ENCODE measurements at places on chromosomes 4 and X.

GRCh38 chr4:20046931-20047677, 204.6 kb upstream of the SLIT2 start:
- no peak for DNase-seq

DNA sequence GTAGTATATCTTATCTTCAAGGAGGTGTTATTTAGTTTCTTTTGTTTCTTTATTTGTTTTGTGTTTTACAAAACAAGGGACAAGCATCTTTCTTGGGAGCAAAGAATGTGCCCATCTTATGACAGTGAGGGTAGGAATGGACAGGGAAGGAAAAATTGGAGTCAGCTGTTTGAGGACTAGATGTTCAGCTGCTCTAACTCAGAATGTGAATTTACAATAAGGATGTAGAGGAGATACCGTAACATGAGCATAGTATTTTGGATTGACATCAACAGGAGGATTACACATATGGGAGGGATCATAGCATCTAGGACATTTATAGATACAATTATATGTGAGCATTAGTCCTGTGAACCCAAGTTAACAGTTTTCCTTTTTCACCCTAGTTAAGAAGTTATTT, 89.0 kb upstream of the GK2 start:
- DNase-seq = no peak

DNA sequence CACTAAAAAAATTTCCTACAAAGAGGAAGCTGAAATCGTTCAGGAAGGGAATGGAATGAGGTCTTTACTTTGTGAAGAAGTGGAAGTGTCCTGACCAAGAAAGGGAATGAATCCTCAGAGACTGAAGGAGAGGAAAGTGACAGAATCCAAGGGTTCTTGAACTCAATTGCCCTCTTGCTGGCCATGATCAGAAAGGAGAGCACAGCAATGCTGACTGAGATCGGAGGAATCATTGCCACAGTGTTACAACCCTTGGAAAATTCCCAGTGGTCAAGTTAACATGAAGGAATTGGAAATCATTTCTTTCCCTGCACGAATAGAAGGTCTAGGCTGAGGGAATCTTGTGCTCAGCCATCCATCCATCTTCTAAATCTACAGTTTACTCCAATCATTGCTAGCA, 190.0 kb upstream of the NEIL3 start:
- DNase-seq = no peak

DNA sequence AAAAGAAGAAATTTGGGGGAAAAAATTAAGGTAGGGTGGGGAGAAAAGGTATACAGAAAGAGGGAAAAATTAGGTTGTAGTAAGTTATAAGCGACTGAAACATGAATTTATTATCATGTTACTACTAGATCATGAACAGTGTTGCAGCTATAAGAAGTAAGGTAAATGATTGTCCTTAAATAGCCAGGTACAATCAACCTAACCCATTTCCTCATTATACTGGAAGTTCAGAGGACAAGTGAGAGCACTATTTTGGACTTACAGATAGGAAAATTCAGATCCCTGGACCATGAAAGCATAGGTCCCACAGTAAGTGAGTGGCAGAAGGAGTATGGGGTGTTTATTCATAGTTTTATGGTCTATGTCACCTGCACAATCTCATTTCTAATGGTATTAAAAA, 23.5 kb downstream of the PIR start:
- no peak for DNase-seq

DNA sequence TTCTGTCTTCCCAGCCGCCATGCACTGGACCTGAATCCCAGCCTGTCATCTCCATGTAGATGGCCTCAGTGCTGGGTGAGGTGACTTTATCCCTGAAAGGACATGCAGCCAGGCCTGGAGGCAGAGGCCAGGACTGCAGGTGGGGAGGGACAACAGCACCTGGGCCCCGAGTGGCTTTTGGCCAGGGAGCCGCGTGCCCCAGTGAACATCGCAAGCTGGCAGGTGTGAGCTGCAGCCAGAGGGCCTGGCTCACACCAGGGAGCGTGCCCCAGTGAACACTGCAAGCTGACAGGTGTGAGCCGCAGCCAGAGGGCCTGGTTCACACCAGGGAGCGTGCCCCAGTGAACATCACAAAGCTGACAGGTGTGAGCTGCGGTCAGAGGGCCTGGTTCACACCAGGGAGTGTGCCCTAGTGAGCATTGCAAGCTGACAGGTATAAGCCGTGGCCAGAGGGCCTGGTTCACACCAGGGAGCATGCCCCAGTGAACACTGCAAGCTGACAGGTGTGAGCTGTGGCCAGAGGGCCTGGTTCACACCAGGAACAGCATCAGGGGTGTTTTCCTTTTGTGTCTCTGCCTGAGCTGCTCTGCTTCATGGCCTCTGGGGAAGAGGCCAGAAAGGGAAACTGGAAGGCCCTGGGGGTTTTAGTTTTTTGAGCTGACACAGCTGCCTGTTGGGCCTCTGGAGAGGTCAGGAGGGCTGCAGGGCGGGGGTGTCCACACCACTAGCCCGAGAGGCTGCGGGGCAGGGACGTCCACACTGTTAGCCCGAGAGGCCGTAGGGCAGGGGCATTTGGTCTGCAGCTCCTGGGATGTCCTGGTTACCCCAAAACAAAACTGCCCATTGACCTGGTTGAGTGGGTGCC, 22.7 kb upstream of the PSAPL1 start:
- no peak for DNase-seq

GRCh38 chrX:155612312-155613224, at the start of gene TMLHE:
TSS of gene TMLHE (minus strand) at chrX:155612952. CDS start at chrX:155545276, 67,676 bp downstream.
- peak; percentile 85 for DNase-seq

GRCh38 chr4:138843616-138844015, 172.0 kb upstream of the NOCT start:
- no peak for DNase-seq

GRCh38 chr4:69781458-69782418, 21.3 kb upstream of the SULT1B1 start:
- DNase-seq = no peak

DNA sequence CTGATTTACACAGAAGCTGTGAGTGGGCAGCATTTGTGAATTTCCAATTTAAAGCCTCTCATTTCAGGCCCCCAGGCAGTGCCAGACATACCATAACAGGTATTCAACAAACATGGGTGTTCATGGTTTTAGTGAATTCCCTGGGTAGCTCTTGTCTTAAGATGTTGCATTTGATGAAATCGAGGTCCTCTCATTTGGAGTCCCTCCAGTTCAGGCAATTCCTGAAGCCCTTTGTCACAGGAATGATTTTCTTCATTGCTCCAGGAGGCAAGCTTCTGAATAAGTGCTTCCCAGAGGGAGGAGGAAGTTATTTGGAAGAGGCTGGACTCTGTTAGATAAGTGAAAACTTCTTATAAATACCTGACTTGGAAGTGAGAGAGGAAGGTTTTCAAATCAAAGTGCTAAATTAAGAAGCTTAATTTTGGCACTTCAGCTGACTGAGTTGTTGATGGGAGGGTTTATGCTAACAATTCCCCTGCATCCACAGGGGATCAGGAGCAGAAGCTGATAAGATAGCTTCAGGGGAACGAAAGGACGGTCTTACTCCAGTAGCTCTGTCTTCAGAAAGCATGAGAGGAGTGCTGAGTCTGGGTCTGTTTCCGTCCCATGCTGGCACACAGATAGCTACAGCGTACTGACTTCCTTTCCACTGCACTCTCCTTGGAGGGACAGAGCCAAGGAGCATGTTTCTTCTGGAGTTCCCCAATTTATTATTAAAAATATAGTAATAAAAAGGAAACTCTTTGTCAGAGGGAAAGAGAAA, 543.1 kb downstream of the GBA3 start:
- no peak for DNase-seq

GRCh38 chr4:184756399-184756798, 22.5 kb upstream of the CENPU start:
- DNase-seq = no peak

GRCh38 chr4:80253510-80253909, 13.0 kb upstream of the FGF5 start:
- DNase-seq = no peak

DNA sequence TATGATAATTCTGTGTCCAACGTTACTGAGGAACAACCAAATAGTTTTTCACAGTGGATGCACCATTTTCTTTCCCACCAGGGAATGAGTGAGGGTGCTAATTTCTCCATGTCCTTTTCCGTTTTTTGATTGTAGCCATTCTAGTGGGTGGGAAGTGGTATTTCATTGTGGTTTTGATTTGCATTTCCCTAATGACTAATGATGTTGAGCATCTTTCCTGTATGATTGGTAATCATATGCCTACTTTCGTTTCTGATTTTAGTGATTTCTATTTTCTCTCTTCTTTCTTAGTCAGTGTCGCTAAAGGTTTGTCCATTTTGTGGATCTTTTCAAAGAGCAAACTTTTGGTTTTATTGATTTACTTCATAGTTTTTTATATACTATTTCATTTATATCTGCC, 32.1 kb upstream of the TEX13D start:
- no peak for DNase-seq

GRCh38 chr4:168914095-168914494, 96.0 kb downstream of the CBR4 start:
- DNase-seq = no peak

DNA sequence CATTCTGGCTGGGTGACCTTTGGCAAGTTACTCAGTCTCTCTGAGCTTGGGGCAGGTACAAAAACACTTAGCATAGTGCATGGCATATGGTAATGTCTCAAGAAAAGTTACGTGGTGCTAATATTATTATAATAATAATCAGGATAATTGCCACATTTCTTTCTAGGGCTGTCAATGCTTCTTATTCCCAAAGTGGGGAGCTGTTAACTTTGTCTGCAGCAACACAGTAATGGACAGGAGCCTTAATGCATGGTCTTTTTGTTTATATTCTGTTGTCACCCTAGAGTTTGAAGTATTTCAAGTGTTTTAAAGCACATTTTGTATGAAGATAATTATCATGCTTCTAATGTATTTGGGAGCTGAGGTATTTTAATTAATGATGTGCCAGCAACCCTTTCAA, 121.8 kb downstream of the FHIP1A start:
- no peak for DNase-seq

GRCh38 chr4:7128644-7129043, 60.8 kb upstream of the GRPEL1 start:
- DNase-seq = no peak

GRCh38 chr4:184246426-184246825, 28.8 kb upstream of the ENPP6 start:
- no peak for DNase-seq

DNA sequence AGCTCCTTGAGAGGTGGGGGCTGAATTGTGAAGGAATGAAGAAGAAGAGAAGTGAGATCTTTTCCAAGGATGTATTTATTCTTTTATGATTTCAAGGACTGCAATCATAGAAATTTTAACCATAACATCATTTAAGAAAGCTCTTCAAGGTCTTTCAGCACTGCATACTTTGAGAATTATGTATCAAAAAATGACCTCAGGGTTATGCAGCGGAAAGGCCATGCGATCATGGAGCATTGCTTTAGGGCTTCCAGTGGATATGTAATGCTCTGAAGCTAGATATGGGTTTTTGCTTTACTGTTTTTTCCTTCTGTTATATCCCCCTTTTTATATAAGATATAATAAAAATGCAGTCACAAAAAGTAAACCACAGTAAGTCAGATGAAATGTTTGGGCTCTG, 38.7 kb downstream of the SGMS2 start:
- no peak for DNase-seq

GRCh38 chr4:8123870-8124269, 34.7 kb downstream of the ABLIM2 start:
- DNase-seq = no peak

DNA sequence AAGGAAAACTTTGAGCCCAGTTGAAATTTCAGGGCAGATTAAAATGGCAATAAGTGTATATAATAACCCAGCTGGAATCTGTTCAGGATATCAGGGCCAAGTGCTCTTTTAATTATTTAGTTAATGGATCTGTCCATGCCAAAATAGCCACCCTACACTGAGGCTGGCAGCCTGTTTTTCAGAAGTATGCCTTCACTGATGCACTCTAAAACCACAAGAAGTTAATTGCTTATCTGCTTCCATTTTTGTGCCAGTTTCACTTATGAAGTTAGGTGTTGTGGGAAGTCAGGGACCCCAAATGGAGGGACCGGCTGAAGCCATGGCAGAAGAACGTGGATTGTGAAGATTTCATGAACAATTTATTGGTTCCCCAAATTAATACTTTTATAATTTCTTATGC, 960.3 kb downstream of the C4orf33 start:
- no peak for DNase-seq

DNA sequence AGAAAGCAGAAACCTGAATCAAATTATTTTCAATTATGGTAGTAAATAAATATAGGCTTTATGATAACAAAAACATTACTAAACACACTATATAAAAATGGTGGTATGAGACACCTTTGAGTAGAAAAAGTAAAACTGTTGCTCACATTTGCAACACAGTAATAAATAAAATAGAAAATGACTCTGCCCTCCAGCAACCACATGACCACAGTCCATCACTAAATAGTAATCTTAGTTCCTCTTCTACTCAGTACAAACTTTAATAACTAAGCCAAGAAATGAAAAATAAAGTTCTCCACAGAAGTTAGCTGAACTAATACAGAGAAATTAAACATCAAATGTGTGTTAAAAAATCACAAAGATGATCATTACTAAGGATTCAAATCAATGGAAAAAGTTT, 108.5 kb downstream of the ADGRA3 start:
- no peak for DNase-seq

DNA sequence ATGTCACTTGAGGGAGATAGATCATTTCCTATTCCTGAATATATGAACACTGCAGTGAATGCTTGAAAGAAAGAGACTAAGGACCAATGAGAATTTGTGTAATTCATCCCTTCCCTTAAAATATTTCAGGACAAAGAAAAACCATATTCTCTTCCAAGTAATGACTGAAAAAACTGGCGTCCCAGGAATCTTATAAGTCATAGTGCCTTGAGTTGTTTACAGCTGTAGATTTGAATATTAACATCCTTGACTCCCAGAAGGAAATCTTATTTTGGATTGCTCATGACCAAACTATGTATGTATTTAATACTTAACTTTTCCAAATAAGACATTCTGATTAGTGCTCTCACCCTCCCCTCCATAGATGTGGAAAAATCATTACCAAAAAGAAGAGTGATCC, 55.5 kb downstream of the CLDN22 start:
- no peak for DNase-seq

- DNase-seq = no peak
Measured at GRCh38 chr4:13169731-13170525, 314.2 kb downstream of the RAB28 start.

DNA sequence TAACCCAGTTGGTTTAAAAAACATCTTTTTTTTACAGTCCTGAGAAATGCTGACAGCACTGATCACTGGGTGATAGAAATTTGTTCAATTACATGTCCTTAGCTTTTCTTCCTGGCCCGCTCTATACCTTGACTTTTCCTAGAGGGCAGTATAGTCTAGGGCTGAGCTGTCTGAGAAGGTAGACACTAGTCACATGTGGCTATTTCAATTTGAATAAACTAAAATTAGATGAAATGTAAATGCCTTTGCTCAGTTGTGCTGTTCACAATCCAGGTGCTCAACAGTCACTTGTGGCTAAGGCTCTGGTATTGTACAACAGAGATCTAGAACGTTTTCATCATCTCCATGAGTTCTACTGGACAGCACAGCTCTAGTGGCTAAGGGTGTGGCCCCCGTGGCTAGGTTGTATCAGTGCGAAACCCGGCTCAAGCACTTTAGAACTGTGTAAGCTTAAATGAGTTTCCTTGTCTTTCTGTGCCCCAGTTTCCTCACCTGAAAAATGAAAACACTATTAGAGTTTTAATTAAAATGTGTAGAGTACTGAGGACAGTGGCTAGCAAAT, 111.6 kb upstream of the WDR17 start:
- DNase-seq = no peak

Measured in cardiac septum (tissue), 1 donor.